Glomerular endothelial cell (primary cell): ENCODE measurements at places on chromosomes 11 and 22.

DNA sequence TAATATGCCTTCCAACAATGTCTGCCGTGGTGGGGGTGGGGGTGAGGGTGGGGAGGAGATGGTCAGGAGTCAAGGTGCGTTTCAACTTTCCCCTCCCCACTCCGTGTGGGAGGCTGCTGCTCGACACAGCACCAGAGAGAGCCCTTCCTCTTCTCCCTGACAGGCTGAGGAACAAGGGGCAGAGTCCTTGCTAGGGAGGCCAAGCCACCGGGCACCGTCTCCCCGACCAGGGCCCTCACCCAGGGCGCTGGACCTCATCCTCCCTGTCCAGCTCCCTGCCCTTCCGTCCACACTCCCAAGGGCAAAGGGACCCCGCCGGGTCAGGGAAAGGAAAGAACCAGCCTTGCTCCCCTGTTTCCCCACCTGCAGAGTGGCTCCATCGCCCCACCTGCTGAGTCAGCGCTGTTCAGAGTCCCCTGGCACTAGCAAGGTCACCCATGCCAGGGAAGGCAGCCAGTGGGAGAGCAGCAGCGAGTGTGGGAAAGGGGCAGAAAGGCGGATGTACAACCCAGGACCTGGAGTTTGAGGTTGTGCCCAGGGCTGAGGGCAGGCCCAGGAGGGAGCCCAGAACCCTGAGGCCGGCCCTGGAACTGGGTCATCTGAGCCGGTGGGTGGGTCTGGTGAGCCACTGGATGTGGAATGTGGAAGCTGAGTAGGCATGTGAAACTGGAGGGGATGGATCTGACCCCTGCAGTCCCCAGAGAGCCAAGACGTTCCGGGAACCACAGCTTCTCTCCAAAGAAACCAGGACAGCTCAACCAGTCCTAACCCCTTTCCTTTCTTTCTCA, 47.2 kb downstream of the BUD13 start:
- DNase-seq, result no peak

- no peak for DNase-seq
Observed at GRCh38 chr11:57641011-57641807, 8.5 kb downstream of the YPEL4 start.

- DNase-seq, result no peak
Observed at GRCh38 chr11:130798801-130799200, 117.5 kb downstream of the SNX19 start.

DNA sequence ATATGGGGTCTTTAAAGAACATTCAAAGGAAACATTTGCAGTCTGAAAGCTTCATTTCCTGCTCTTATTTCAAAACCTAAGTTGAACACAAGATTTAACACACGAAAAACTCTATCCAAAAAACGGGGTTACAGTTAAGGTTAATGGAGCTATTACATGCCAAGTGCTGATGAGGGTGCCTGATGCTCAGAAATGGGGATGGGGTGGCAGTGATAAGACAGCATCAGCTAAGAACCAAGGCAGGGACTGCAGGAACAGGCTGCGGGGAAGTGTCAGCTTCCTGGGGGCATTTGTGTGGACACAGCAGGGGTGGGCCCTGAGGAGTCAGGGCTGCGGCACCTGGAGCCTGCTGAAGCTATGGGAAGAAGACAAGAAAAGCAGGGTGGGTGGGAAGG, 12.2 kb downstream of the DGCR2 start:
- DNase-seq, result no peak

DNA sequence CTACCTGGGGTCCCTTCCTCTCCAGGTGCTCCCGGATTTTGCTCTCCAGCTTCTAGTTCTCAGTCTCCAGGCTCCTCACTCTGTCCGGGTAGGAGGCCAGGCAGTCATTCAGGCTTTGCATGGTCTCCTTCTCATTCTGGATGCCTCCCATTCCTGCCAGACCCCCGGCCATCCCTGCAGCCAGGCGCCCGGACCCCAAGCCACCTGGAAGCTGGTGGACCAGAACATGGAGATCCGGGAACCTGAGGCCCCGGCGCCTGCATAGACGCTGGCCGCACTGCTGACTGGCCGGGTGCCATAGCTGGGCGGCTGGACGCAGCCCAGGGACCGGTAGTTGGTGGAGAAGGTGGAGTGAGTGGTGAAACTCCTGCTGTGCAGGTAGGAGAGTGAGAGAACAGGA, 8.0 kb upstream of the OR52L1 start:
- no peak for DNase-seq

DNA sequence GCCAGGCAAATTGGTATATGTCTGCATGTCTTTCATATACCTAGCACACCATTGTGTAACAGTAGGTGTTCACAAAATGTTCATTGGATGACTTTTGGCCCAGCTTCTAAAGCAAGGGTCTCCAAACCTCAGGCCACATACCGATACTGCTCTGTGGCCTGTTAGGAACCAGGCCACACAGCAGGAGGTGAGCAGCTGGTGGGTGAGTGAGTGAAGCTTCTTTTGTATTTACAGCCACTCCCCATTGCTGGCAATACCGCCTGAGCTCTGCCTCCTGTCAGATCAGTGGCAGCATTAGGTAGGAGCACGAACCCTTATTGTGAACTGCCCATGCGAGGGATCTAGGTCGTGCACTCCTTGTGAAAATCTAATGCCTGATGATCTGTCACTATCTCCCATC, 836.6 kb downstream of the NTM start:
- no peak for DNase-seq

- DNase-seq, result no peak
Observed at GRCh38 chr22:37629928-37630327, 9.5 kb upstream of the SH3BP1 start.

- no peak for DNase-seq
Observed at GRCh38 chr11:118503216-118503615, 24.1 kb upstream of the TTC36 start.

DNA sequence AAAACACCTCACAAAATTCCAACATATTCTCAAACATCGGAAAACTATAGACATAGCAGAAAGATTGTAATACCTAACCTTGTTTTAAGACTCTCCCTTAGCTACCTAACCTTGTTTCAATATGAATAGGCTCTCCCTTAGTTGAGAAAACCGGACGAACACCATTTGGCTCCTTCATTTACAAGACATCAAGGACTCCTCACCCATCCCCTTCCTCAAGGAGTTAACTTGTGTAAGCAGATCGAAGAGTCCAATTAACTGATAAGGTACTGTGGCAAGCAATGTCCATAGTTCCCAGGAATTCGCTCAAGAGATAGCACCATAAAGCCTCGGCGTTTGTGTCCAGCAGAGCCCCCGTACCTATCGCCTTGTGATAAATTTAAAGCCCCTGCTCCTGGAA, 4.6 kb upstream of the ACRV1 start:
- DNase-seq, result no peak

DNA sequence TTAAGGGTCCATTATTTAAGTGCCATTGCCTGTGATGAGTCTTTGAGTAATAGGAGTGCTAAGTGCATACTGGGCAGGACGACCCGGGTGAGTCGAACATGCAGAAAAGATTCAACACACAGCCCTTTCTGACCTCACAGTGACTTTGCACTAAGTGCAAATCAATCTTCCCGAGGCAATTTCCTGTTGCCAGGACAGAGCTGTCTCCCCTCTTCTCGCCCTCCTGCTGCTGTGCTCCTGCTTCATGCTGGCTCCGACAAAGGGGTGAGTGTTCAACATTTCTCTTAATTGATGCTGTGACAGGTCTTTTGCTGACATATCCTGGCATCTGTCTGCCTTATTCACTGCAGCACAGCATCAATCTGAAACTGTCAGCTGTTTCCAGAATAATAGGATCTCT, 42.0 kb downstream of the MCHR1 start:
- no peak for DNase-seq

DNA sequence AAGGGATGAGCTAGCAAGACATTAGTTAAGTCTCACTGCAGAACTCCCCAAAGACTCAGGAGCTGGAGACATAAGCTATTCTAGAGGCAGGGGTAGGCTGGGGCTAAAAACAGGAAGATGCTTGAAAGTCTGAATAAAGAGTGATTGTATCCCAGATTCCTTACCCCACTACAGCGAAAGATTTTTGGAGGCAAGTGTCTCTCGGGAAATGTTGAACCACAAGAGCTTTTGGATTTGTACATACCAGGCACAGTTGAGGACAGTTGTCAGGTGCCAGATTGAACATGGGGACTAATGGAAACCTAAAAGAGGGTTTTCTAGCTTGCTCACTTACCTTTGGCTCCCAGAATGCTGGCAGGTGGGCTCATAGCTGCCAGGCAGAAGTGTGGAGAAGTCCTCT, 43.5 kb upstream of the OR9Q1 start:
- no peak for DNase-seq

- DNase-seq, result no peak
Observed at GRCh38 chr22:28505416-28506149, 174.1 kb downstream of the TTC28 start.

GRCh38 chr11:1344056-1344635, 34.7 kb upstream of the TOLLIP start:
- DNase-seq, result no peak

DNA sequence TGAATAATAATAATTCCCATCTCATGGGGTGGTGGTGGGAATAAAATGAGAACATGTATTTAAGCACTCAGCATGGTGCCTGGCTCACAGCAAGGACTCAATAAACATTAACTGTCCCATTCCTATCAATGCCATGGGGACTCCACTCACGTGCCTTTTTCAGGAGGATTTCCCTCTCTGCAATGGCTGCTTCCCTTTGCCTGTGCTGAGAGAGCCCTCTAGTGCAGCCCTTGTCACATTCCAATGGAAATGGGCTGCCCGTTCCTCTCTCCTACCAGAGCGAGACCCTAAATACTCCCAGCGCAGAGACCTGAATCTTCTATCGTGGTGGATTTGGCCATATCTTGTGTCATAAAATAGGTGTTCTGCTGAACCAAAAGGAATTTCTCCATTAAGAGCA, 621.5 kb upstream of the B3GAT1 start:
- DNase-seq, result no peak

DNA sequence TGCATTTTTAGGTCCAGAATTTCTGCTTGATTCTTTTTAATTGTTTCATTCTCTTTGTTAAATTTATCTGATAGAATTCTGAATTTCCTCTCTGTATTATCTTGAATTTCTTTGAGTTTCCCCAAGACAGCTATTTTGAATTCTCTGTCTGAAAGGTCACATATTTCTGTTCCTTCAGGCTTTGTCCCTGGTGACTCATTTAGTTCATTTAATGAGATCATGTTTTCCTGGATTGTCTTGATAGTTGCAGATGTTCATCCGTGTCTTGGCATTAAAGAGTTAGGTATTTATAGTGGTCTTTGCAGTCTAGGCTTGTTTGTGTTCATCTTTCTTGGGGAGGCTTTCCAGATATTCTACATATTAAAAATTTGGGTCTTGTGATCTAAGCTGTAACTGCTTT, 694.8 kb upstream of the CCDC179 start:
- no peak for DNase-seq

GRCh38 chr11:96082002-96082899, 158.3 kb upstream of the MTMR2 start:
- no peak for DNase-seq

DNA sequence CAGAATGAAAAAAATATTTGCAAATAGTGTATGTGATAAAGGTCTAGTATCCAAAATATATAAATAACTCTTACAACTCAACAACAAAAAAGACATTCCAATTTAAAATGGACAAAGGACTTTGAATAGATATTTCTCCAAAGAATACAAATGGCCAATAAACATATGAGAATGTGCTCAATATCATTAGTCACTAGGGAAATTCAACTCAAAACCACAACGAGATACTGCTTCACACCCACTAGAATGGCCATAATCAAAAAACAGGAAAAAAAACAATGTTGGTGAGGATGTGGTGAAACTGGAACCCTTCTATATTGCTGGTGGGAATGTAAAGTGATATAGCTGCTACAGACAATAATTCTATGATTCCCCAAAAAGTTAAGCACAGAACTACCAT, 38.6 kb upstream of the RPS13 start:
- no peak for DNase-seq
